NCI-H2107 (cell line): ENCODE measurements at places on chromosomes 6 and 20.

DNA sequence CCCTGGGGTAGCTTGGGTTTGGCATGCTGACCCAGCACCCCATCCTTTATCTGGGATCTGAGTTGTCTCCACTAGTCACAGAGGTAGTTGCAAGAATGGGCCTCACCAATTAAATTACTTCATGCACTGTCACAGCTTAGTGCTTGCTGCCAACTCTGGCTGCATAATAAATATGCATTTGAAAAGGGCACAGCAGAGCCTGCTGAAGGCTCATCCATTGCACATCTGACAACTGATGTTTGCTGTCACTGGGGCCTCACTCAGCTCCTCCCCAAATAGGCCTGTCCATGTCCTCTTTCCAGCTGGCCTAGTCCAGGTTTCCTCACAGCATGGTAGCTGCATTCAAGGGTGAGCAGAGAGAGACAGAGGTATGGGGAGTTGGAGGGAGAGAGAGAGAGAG lies 13.3 kb upstream of the NXT1 start:
- DNase-seq, result no peak

DNA sequence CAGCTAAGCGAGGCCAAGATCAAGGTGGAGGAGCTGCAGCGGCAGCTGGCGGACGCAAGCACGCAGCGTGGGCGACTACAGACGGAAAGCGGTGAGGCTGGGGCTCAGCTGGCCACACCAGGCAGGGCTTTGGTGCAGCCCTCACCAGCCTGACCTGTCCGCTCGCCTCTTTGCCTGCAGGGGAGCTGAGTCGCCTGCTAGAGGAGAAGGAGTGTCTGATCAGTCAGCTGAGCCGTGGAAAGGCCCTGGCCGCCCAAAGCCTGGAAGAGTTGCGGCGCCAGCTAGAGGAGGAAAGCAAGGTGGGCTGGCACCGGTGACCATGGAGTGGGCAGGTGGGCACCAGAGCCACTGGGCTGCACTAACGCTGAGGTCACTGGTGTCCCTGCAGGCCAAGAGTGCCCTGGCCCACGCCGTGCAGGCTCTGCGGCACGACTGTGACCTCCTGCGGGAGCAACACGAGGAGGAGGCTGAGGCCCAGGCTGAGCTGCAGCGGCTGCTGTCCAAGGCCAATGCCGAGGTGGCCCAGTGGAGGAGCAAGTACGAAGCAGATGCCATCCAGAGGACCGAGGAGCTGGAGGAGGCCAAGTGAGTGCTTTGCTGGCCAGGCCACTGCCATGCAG lies 42.8 kb downstream of the MYH7B start:
- no peak for DNase-seq

DNA sequence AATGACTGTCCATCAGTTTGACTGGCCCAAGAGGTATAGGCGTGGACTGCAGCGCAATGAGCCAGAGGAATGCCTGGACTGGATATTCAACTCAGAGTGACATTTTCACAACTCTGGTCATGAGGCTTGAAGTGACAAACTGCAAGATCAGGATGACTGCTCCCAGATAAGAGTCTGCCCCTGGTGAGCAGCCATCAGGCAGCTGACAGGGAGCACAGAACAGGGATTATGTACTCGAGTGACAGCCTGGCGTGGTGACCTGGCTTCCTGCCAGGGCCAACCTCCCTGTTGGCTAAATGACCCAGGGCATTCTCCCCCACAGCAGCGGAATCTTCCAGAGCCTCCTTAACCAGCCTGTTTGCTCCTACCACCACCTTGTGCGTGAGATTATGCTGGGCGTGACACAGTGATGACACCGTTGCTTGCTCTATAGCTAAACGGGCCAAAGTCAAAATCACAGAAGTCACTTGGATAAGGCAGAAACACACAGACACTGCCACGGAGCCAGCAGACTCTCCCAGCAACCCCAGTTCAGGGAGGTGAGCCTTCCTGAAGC lies 209.1 kb upstream of the JARID2 start:
- DNase-seq, result no peak

GRCh38 chr6:168182366-168182765 lies 103.4 kb upstream of the FRMD1 start:
- no peak for DNase-seq

DNA sequence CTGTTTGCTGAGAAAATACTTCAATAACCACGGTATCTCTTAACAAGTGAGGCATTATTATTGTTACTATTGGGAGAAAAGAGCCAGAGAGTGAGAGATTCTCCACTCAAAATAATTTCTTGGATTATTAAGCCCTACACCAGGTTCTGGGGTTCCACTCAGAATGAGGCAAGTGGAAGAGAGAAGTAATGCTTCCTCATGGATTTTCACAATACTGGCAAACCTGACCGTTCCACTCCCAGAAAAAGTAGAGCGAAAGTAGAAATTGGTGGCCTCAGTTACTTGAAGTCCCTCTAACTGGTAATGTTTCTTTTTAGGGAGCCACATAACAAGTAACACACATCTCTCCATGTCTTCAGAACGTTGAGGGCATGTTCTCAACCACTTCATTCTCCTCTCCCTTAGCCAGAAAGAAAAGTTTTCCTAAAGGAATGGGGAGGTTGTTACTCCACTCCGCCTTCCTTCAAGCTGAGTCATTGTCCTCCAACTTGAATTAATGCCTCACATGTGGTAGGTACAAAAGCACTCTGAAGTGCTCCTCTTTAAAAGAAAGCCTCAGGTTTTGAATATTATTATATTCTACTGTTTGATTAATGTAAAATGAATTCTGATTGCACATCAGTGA lies 1.9 kb downstream of the BAG2 start:
- no peak for DNase-seq

DNA sequence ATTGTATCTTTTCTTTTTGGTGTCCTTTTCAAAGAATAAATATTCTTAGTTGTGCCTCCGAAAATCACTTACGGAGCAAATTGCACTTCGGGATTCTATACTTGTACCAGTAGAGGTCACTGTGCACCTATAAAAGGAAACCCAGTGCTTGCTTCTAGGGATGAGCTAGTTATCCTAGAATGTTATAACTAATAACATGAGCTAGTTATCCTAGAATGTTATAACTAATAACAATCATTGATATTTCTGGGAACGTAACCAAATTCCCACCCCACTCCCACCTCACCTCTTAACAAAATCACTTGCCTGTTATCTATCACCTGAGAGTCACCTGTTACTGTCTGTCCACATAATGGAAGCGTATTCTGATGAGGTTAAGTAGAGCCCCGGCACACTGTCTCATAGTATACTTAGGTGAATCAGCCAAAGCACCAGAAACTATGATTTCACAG lies 126.9 kb upstream of the TIAM2 start:
- DNase-seq, result peak; percentile 38
